Nasal cavity respiratory epithelium epithelial cell of viscerocranial mucosa (primary cell): ENCODE measurements at places on chromosomes 5 and 9. TPM values are rescaled to one million over a fixed set of nuclear protein-coding genes. Genes with fewer than 3 reads are reported as not detected.

The NR5A1 gene
- total RNA-seq: not detected in 2 replicates

The CDKN2B-AS1 gene
- total RNA-seq: 1.0 and 1.9 TPM in 2 replicates

The KIF12 gene
- total RNA-seq: under 0.01 and 0.78 TPM in 2 replicates

The SPDL1 gene
- total RNA-seq: 8.5 and 14.0 TPM in 2 replicates

The CRB2 gene
- under 0.01 TPM in 1 of 2 replicates, not detected in the other for total RNA-seq

The PPP3R2 gene
- total RNA-seq: not detected in 2 replicates

The KIAA0825 gene
- total RNA-seq: 1.0 and 3.4 TPM in 2 replicates

The PKD2L2 gene
- not detected in 2 replicates for total RNA-seq

The PHYHD1 gene
- 1.3 and 1.7 TPM in 2 replicates for total RNA-seq

The PCSK1 gene
- total RNA-seq: under 0.01 TPM in 2 replicates

The GKAP1 gene
- total RNA-seq: 0.34 and 1.6 TPM in 2 replicates

The ZNF462 gene
- total RNA-seq: 14.0 and 35.0 TPM in 2 replicates

The SWI5 gene
- 25.0 and 48.9 TPM in 2 replicates for total RNA-seq

The EQTN gene
- total RNA-seq: 0.14 TPM in 1 of 2 replicates, not detected in the other
